Femur (tissue), 1 donor: ENCODE measurements at places on chromosomes 12 and 14.

- DNase-seq = no peak
These were observed 6.2 kb upstream of the OAS1 start for GRCh38 chr12:112900298-112901145.

DNA sequence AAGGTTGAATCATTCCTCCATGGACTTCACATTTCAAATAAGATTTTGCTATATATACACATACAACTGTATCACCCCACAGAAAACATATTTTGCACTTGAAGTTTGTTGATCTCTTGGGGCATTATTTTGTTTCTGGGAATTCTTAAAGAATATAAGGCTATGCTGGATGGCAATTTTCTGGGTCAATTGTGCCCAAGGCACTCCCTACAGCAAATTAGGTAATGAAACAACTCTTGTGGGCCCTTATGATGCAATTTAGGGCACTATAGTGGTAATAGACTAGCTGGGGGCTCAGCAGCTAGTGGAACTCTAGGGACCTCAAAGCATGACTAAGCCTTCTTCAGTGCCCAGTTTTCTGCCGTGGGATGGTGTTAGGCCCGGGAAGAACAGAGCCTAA lies 444.4 kb downstream of the NRXN3 start:
- DNase-seq = no peak

GRCh38 chr14:71539650-71540285 lies 392.5 kb upstream of the RGS6 start:
- DNase-seq = no peak

- no peak for DNase-seq
These were observed 63.6 kb downstream of the RASSF8 start for GRCh38 chr12:26022043-26022442.

DNA sequence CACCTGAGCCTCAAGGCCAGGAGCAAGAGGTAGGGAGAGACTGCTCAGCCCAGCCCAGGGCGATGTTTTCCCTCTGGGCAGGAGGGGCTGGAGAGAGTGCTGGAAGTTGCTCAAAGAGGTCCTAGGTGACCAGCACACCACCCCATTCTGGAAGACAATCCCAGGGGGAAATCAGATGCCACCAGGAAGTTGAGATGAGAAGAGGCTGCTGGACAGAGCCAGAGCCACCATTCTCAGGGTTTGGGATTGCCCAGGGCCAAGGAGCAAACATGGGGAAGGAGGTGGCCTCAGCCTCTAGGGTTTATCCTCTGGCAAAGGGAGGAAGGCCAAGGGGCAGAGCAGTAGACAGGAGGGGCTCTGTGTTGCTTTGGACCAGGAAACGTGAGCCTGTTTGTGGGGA lies 11.6 kb downstream of the CCDC85C start:
- no peak for DNase-seq

- DNase-seq = no peak
These were observed 3.1 kb upstream of the PNMA1 start for GRCh38 chr14:73717266-73717665.

DNA sequence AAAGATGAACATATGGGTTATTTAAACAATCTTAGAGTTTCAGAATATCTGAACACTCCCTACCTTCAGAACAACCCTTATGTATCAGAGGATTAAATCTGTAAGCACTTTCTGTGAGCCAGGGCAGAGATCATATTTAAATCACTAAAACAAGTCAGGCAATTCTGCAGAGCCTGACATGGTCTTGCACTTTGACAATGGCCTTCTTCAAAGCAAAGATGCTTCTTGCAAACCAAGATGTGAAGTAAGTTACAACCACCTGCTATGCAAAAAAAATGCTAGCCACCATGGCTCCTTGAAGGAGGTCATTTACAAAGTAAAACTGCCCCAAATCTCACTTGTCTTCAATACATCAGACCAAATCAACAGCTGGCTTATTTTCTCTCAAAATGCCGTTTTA lies 3.2 kb downstream of the PPP1CC start:
- no peak for DNase-seq

GRCh38 chr12:15720295-15720694 lies 68.9 kb downstream of the EPS8 start:
- DNase-seq = no peak

DNA sequence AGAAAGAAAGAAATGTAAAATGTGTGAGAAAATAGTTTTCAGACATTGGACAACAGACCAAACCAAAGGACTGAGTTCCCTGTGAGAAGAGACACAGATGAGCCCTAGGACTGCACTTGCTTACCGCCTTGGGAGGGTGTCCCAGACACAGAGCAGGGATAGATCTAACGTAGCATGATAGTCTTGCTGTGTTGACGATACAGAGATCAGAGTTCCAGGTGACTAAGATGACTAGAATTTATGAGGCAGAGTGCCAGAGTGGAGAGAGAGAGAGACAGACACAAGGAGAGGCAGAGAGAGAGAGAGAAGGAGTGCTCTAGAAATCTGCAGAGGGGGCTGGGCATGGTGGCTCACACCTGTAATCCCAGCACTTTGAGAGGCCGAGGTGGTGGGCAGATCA lies 148.2 kb upstream of the LMNTD1 start:
- no peak for DNase-seq

DNA sequence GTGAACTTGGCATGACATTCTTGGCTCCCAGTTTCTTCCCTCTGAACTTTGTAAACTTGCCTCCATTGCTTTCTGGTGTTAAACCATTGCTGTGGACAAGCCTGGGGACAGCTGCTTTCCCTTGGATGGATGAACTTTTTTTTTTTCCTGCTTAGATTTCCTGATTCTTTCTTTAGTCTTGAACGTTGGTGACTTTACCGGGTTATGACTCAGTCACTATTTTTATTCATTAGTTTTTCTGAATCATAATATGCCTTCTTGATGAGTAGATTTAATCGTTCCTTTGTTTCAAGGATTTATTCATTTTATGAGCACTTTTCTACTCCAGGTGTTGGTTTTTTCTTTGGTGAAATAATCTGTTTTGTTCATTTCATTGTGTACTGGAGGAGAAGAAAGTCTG lies 155.0 kb upstream of the RTL1 start:
- no peak for DNase-seq

GRCh38 chr14:56805201-56805991 lies 4.9 kb downstream of the OTX2 start:
- DNase-seq = no peak

- DNase-seq = no peak
These were observed 27.6 kb downstream of the PMCH start for GRCh38 chr12:102169922-102170621.

GRCh38 chr14:43795600-43796228 lies 711.4 kb downstream of the FSCB start:
- DNase-seq = no peak

GRCh38 chr14:94542111-94542810 lies 19.0 kb upstream of the SERPINA4 start:
- no peak for DNase-seq

- no peak for DNase-seq
These were observed 116.1 kb upstream of the SLC35F4 start for GRCh38 chr14:57981817-57982560.

DNA sequence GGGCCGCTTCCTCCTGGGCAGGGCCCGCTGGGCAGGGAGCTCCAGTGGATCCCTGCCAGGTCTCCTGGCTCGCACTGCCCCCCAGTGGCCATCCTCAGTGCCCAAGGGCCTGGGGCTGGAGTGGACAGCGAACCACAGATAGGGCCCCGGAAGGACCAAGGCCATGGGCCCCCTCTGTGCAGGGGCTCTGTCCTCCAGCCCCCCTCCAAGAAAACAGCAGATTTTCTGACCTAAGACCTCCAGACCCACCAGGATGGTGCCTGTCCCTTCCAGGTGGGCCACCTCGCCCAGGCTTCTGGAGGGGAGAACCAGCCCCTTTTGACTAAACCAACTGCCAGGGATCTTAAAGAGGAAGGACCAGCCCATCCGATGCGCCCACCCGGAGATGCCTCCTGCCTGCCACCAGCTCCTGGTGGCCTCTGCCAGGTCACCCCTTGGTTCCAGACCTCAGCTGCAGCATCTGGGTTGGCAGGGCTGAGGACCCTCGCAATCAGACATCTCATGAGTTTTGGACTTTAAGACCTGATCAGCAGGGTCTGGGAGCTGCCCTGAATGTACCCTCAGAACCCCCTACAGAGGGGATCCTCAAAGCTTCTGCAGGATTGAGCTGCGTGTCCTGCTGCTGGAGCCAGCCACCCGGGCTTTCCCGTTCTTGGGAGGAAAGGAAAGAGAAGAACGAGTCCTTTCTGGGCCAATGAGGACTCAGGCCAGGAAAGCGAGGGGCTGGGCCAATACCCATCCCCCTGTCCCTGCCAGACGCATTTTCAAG lies 325.8 kb upstream of the DIO3 start:
- DNase-seq = peak; percentile 70

GRCh38 chr12:1162081-1162760 lies 171.2 kb downstream of the ERC1 start:
- DNase-seq = no peak

DNA sequence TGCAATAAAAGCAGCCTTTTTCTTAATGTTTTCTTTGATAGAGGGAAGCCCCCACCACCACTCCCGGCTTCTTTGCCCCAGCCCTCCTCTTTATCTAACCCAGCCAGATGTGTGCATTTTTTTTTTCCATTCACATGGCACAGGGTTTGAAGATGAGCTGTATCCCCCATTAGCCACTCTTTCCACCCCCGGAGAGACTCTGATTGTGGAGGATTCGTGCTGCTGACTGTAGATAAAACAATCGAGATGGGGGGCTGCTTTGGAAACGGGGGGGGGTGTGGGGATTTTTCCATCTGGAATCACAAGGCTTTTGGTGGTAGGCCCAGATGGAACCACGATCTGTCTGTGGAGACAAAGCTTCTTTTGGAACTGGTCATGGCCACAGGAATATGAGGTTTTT lies 46.2 kb upstream of the VASH1 start:
- DNase-seq = no peak

DNA sequence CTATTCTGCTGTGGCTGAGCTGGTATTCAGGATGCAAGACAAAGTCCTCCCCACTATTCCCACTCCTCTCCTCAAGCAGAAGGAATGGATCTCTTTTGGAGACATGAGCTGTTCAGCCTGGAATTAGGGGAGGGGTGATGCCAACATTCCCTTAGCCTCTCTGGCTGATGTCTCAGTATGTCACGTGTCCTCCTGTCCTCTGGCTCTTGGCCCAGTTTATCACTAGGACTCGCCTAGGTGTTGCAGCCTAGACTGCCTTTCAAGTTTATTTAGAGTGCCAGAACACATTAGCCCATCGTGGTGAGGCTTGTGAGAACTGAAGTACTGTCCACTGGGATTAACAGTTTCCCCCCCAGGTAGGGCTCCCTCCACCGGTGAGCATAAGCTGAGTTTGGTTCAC lies 239.9 kb upstream of the MIS18BP1 start:
- no peak for DNase-seq

DNA sequence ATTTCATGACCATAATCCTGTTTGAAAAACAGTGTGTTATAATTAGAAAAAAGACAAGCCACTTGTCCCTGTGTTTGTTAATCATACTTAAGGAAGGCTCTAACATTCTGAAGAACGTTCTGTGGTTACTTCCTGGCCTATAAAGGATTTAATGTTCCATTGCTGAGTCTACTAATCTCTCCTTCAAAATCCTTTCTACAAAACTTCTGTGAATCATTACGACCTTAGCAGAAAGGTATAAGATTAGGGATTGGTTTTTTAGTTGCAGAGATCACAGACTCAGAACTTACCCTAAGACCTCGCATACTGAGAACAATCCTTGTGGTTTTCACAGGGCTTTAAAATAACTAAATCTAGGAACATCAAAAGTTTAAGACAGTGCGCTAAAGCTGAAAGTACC lies 48.3 kb downstream of the TMCC3 start:
- no peak for DNase-seq

GRCh38 chr12:108633534-108634248 lies at the start of gene SELPLG:
SELPLG (minus strand) TSS chr12:108633894; CDS start chr12:108624307, 9,587 bp downstream.
- DNase-seq = peak; percentile 73

DNA sequence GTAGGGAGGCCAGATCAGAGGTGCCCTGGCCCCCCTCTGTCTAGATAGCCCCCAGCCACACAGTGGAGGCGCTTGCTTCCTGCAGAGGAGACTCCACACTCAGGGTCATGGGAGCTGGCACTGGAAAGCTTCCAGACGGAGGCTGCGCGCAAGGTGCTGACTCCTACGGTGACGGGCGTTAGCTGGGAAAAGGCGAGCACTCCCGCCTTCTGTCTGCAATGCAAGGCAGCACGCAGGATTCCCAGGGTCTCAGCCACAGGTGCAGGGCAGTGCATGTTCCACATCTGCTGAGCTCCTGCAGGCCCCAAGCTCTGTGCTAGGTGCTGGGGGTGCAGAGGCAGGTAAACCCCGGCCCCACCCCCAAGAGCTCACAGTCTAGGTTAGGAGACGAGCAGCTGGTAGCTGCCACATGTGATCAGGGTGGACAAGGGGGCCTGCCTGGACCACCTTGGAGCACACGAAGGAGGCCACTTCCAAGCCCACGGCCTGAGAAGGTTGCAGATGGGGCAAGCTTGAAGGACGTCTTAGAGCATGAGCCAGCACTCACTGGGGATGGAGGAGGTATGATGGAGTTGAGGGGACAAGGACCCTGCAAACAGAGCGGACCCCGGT lies 310.9 kb upstream of the DIO3 start:
- peak; percentile 10 for DNase-seq

DNA sequence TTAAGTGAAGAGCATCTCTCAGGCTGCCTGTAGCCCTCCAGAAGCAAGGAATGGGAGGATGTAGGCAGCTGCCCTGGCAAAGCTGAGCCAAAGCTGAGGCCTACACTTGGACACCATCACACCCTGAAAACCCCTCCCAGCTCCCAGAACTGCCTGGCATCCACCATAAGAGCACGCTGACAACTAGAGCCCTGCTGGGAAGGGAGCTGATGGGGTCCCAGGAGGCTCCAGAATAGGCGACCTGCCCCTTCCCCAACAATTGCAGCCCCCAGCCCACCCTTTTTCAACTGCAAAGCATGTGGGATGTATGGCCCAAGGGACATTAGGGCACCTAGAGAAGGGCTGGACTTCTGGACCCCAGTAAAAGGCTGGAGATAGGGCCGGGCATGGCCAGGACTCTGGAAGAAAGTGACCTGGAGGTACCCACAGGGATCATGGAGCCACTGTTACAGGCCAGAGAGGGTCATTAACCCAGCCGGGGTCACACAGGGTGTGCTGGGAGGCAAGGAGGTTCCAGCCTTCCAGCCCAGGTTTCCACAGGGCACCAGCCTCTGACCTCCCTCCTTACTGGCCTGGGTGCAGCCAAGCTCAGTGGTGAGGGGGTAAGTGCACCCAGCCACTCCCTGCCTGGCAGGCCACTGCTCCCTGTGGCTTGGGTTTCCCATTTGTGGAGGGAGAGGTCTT lies 27.8 kb downstream of the FAM222A start:
- DNase-seq = peak; percentile 11

DNA sequence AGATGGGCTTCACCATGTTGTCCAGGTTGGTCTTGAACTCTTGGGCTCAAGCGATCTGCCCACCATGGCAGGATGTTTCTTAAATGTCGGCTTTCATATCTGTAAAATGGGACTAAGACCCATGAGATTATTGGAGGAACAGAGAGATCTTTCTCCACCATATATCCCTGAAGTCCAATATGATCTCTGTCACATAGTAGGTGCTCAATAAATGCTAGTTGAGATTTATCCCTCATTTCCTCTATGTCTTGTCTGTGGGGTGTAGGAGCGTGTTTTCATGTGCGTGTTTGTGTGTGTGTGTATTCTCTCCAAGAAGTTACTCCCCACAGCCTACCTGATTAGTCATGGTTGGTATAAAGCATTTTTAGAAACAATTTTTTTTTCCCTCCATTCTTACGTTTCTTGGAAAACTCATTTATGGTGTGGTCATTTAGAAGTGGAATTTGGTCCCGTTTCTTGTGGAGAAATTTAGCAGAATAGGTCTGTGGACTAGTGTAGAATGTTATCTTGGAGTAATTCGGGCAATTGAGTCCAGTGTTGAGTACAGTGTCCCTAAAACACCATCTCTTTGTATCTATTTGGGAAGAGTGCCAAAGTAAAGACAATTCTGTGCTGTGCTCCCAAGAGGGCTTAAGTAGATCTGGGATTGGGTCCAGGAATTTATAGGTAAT lies 4.3 kb downstream of the STRAP start:
- no peak for DNase-seq
